ENCODE measurements at places on chromosomes 13 and 19. TPM values are rescaled to one million over a fixed set of nuclear protein-coding genes. Genes with fewer than 3 reads are reported as not detected.

The THOP1 gene
- 64.3 TPM for total RNA-seq

The ACP5 gene
- total RNA-seq = 16.6 TPM

DNA sequence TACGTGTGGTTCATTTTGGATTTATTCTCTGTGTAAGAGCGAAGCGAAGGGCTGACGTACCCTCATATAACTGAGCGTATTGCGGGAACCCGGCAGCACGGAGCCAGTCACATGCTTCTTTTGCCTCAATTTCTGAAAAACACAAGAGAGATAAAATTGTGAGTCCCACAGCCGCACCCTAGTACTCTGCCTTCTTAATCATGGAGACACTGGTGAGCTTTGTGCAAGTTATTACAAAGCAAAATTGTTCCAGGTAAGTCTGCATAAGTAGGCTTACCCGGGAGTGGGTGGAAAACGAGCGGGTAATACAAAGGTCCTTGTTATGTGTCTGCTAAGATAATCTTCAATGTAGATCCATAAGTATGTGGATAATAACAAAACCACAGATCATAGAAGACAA, 118.1 kb downstream of the STARD13 start:
- H3K27ac ChIP-seq = no peak overlapping the region
- H3K4me3 ChIP-seq = no peak overlapping the region
- H3K4me1 ChIP-seq = peaks cover 9% of the 10 kb centered on the region
- H3K36me3 ChIP-seq = no peaks in the 10 kb centered on the region

DNA sequence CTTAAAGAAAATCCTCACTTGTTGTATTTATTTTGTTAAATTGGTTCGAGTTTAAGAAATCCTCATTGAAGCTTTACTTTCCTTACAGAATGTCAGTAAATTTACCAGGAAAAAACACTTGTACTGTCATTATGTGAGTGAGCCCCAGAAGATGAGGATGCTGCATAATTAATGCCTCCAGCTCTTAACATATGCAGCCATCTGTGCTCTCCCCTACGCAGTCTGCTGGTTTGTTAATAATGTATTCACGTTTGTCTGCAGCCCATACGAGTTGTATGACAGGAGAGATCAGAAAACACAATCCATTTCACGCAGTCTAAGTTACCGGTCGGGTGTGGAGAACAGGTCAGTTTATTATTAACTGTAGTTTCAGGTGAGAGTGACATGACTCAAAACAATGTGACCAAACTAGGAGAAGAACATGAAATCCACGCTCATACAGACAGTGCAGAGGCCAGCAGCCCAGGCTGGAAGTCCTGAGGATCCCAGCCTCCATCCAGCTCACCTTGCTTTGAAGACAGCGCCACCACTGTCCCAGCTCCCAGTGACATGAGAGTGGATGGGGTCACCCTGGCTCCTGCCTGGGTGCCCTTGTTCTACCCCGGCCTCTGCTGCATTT, 19.8 kb upstream of the ATP11A start:
- peaks cover 4% of the 10 kb centered on the region for H3K4me1 ChIP-seq
- DNase-seq = peak; percentile 53
- no peaks in the 10 kb centered on the region for H3K27me3 ChIP-seq

- no peaks in the 10 kb centered on the region for H3K36me3 ChIP-seq
- no peak overlapping the region for H3K27ac ChIP-seq
- no peaks in the 10 kb centered on the region for H3K27me3 ChIP-seq
- H3K4me1 ChIP-seq = no peaks in the 10 kb centered on the region
- H3K4me3 ChIP-seq = no peak overlapping the region
- DNase-seq = no peak
These were observed 861.2 kb downstream of the UQCRFS1 start for GRCh38 chr19:28351761-28352160.

DNA sequence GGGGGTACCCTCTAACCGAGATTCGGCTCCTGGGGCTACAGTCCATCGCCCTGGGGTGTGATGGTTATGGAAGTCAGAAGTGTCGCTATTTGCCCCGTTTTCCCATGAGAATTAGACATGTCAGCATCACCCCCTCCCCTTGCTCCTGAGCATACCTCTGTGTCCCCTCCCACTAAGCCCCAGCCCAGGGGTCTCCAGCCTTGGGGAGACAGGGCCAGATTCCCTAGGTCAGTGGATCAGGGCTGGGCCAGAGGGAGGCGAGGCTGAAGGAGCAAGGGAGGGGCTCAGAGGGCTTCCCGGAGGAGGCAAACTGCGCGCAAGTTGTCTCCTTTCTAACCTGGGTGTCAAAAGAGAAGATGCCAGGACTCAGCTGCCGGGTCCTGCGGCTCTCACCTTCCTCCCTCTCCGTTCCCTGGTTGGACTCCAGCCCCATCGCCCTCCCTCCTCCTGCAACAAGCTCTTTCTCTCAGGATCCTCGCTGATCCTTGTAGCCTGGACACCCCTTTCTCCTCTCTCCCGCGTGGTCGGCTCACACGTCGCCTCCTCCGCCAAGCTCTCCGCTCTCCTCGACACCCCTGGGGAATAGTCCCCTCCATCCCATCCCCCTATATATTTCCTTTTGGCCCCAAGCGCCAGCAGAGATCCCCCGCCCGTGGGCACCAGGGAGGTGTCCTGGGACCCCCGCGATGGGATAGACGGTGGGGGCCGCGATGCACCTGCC, 459 bp upstream of the TMEM59L start:
- peaks cover 33% of the 10 kb centered on the region for H3K4me1 ChIP-seq
- no peak overlapping the region for H3K27ac ChIP-seq
- DNase-seq = no peak
- peaks cover 87% of the 10 kb centered on the region for H3K27me3 ChIP-seq

The DACH1 gene
- 4.3 TPM for total RNA-seq

DNA sequence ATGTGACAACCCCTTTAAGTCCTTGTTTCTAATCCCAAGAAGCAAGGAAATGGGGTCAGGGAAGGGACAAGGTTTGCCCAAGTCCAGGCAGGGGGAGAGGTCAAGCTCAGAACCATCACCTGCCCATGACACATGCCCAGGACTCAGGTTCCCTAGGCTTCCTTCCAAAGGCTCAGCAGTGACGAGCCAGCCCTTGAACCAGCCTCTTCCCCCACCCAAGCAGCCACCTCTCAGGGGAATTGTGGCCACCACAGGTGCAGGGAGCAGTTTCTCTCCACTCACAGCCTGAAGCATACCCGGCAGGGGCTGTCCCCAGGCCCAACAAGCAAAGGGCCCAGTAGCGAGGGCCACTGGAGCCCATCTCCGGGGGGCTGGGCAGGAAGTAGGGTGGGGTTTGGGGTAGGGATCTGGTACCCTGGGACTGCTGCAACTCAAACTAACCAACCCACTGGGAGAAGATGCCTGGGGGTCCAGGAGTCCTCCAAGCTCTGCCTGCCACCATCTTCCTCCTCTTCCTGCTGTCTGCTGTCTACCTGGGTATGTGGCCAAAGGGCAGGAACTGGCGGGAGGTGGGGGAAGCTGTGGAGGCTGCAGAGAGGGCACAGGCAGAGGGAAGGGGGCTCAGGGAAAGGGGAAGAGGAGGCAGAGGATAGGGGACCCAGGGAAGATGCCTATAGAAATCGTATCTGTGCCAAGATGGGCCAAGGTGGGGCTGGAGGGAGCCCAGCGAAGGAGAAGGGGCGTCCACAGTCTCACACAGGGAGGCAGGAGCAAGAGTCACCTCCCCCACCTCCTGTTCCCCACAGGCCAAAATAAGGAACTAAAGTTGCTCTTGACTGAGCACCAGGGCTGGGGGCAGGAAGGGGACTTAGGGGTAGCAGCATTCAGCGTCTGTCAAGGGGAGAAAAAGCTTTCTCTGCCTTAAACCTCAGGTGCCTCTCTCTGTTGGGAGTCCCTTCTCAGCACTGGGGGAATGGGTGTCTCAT, at the start of gene CD79A:
Gene CD79A, plus strand, starts transcription at position 433 of the 986 bp plus-strand sequence. Its CDS starts 26 bp downstream, at position 459.
- H3K27ac ChIP-seq = no peak within 1 kb of the TSS
- H3K36me3 ChIP-seq = no peaks in the 10 kb centered on the region
- H3K27me3 ChIP-seq = no peaks in the 10 kb centered on the region
- no peak for DNase-seq
- no peak within 1 kb of the TSS for H3K4me3 ChIP-seq

- H3K27me3 ChIP-seq = no peaks in the 10 kb centered on the region
- H3K4me3 ChIP-seq = no peak overlapping the region
- H3K27ac ChIP-seq = peak overlapping the region; percentile 75
- peaks cover 4% of the 10 kb centered on the region for H3K4me1 ChIP-seq
- DNase-seq = peak; percentile 65
- no peaks in the 10 kb centered on the region for H3K36me3 ChIP-seq
These were observed 16.8 kb upstream of the COMP start for GRCh38 chr19:18807861-18808331.

- no peak overlapping the region for H3K27ac ChIP-seq
- H3K27me3 ChIP-seq = no peaks in the 10 kb centered on the region
- H3K36me3 ChIP-seq = no peaks in the 10 kb centered on the region
- H3K4me1 ChIP-seq = peaks cover 36% of the 10 kb centered on the region
- DNase-seq = no peak
These were observed 71.9 kb downstream of the LRCH1 start for GRCh38 chr13:46624821-46625220.

- H3K27ac ChIP-seq = no peak overlapping the region
- H3K4me1 ChIP-seq = no peaks in the 10 kb centered on the region
- H3K36me3 ChIP-seq = no peaks in the 10 kb centered on the region
These were observed 393.8 kb downstream of the ITGBL1 start for GRCh38 chr13:101846249-101846648.

Measured in hepatocyte (in vitro differentiated cells).